Sigmoid colon (tissue), 7 donors: ENCODE measurements at places on chromosomes 13 and 19.

- H3K4me1 ChIP-seq: no peaks in the 10 kb centered on the region
- no peaks in the 10 kb centered on the region for H3K27me3 ChIP-seq
- H3K4me3 ChIP-seq: no peak overlapping the region
- peaks cover 100% of the 10 kb centered on the region for H3K36me3 ChIP-seq
- DNase-seq: no peak
These were observed 17.7 kb downstream of the ZNF829 start for GRCh38 chr19:36898422-36898821.

GRCh38 chr13:38804061-38804460, 117.2 kb downstream of the FREM2 start:
- H3K27me3 ChIP-seq: no peaks in the 10 kb centered on the region
- no peaks in the 10 kb centered on the region for H3K36me3 ChIP-seq
- no peak for DNase-seq
- H3K4me1 ChIP-seq: no peaks in the 10 kb centered on the region

DNA sequence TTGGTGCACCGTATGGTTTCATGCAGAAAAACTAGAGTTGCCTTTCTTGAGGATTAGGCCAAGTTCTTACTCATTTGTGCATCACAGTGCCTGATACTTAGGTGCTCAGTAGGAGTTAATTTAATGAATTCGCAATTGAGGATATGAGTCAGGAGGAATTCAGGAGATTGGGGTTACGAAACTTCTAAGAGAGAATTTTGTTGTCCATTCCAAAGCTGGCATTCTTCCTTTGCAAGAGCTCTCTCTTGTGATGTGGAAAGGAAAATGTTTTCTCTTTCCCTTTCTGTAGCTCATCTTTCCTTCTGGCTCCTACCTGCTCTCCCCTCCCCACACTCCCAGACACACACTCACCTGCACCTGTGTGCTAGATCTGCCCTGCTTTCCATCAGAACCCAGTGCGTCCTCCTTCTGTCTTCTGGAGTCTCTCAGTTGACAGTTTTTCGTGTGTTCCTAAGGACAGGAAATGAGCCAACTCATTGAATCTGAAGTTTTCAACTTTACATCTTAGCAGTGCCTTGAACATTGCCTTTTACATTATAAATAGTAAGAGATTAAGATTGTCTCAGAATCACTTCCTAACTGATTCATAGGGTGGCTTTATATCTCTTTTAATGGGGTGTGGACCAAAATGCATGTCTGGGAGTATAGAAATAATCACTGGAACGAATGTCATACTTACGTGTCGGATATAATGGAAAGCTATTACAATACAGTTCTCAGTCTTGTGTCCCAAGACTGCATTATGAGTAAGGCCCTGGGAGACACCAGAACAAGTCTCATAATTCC, 19.7 kb upstream of the ERCC5 start:
- H3K4me1 ChIP-seq: no peaks in the 10 kb centered on the region
- H3K27ac ChIP-seq: no peak overlapping the region
- no peaks in the 10 kb centered on the region for H3K27me3 ChIP-seq
- no peak for DNase-seq

DNA sequence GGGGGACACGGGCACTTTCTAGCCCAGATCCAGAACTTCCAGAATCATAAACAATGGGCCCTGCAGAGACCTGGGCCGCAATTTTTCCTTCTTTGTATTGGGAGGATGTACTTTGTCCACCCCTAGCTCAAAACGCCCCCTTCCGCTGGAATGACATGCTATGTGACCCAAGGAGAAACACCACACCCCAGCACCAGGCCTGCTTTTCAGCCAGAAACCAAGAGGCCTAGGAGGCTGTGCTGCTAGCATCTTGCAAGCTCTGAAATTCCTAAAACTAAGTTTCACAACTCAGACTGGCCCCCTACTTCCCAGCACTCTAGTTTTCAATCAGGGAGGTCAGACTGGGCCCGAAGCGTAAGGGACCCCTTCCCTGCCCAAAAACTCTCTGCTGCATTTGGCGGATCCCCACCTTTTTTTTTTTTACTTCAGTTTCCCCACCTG, 538 bp downstream of the LSM4 start:
- DNase-seq: no peak
- H3K36me3 ChIP-seq: no peaks in the 10 kb centered on the region
- peaks cover 40% of the 10 kb centered on the region for H3K4me1 ChIP-seq
- peak overlapping the region; percentile 93 for H3K27ac ChIP-seq
- peak overlapping the region; percentile 91 for H3K4me3 ChIP-seq

DNA sequence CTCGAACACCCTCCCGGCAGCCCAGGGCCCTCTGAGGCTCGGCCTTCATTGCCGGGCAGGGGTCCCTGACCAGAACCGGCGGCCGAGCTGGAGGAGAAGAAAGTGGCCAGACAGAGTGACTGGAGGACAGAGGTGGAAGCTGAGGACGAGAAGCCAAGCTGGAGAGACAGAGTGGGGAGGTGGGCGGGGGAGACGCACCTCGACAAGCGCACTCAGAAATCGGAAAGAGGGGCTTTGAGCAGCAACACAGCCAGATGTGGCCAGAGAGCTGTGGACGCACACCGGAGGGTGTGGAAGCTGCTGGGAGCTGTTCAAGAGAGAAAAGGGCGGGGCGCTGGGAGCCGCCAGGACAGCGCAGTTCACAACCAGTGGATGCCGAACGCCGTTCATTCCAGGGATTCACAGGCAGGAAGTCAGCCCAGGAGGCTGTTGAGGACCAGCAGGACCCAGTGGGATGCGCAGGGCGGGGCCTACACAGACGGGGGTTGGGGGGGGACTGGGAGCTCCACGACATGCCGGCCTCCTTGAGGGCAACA, 28.2 kb upstream of the C13orf46 start:
- peaks cover 10% of the 10 kb centered on the region for H3K4me1 ChIP-seq
- H3K36me3 ChIP-seq: no peaks in the 10 kb centered on the region
- no peak overlapping the region for H3K4me3 ChIP-seq

DNA sequence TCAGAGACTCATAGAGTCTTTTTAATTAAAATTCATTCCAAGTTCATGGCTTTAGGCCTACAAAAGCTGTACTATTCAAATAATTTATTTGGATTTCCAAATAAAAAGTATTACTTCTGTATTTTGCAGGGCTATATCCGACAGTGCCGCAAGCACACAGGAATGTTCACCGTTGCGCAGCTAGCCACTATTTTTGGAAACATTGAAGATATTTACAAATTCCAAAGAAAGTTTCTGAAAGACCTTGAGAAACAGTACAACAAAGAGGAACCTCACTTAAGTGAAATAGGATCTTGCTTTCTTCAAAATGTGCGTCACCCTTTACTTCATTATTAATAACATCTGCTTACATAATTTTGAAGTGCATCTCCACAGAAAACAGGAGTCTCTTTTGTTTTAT, 20.5 kb upstream of the C1QTNF9 start:
- H3K27me3 ChIP-seq: no peaks in the 10 kb centered on the region
- H3K4me3 ChIP-seq: no peak overlapping the region
- H3K36me3 ChIP-seq: peaks cover 91% of the 10 kb centered on the region
- DNase-seq: no peak

- DNase-seq: no peak
- H3K36me3 ChIP-seq: no peaks in the 10 kb centered on the region
- H3K27me3 ChIP-seq: no peaks in the 10 kb centered on the region
- H3K4me3 ChIP-seq: no peak overlapping the region
- no peaks in the 10 kb centered on the region for H3K4me1 ChIP-seq
These were observed 83.1 kb downstream of the ATP11A start for GRCh38 chr13:112772929-112773328.

DNA sequence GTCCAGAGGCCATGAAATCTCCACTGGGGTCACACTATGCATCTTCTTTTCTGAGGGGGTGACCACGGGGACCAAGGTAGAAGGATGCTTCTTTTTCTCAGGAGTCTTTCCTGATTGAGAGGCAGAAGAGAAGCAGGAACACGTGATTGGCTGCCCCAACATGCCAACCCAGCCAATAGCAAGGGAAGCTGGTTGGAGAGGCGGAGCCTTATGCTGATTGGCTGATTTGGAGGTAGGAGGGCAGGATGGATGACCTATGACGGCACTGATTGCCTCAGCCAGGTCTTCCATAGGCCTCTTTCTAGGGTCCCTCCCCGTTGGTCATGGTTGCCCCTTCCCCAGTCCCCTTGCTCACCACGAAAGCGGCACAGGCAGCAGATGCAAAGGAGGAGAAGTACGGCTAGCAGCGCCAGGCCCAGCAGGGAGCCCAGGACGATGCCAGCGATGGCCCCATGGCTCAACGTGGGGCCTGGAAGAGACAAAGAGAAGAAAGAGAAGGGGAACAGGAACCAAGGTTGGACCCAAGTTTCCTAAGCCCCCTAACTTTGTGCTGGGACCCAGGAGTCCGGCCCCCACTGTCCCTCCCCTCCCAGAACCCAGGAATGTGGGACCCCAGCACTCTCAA, 8.0 kb downstream of the VSIG10L start:
- H3K27me3 ChIP-seq: peaks cover 15% of the 10 kb centered on the region
- no peak for DNase-seq
- no peaks in the 10 kb centered on the region for H3K36me3 ChIP-seq
- no peaks in the 10 kb centered on the region for H3K4me1 ChIP-seq
- H3K4me3 ChIP-seq: no peak overlapping the region
